ENCODE measurements at places on chromosomes 4 and X.

- peak; percentile 70 for DNase-seq
These were observed 149.2 kb upstream of the RAI2 start for GRCh38 chrX:18010253-18010652.

DNA sequence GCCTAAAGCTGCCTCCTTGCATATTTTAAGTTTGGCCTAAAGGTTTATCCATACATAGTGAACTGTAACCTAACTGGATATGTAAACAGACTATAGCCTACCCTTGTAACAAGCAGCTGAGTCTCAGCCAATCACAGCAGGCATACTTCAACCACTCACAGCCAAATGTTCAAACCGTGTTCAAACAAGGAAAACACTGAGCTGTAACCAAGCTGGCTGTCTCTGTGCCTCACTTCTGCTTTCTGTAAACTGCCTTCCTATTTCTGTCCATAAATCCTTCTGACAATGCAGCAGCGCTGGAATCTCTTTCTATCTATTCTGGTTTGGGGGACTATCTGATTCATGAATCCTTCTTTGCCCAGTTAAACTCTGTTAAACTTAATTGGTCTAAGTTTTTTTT is 16.4 kb downstream of the DSPP start:
- DNase-seq: no peak

DNA sequence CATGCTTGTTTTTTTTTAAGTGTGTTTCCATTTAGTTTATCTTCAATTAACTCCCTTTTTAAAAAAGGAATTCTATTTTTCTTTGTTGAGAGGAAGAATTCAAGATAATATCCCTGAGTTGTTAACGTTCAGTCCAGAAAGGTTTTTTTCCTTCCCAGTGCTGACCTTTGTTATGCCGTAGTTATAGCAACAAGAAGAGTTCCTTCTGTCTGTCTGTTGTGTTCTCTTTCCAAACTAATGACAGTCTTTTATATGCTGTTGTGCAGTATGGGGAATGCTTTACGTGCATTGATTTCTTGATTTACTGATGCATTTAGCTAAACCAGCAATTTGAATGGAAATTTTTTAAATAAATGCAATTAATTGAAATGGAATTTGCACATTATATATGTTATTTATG is 6.6 kb upstream of the CXXC4 start:
- peak; percentile 57 for DNase-seq

DNA sequence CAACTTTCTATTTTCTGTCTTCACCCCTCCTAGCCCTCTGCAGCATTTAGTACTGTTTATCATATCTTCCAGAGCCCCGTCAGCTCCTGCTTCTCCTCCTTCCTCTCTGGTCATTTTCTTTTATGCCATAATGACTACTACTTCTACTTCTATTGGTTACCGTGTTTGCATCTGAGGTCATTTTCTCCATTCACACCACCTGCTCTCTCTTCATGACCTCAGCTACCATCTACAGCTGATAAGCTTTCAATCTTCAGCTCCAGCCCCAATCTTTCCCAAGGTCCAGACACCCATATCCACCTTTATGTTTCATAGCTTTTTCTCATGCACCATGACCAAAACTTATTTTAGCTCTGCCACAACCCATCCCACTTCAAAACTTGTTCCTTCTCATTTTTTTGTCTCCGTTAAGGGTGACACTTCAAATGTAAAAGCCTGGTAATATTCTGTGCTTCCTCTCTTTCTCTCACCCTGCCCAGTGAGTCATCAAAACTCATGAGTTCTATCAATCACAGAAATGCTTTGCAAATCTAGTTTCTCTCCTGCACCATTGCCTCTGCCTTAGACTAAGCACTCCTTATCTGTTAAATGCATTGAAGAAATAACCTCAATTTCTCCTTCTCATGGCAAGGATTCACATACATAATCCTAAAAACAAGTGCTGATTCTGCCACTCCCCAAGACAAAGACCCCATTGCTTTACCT is 71.3 kb upstream of the IQCM start:
- DNase-seq: no peak

DNA sequence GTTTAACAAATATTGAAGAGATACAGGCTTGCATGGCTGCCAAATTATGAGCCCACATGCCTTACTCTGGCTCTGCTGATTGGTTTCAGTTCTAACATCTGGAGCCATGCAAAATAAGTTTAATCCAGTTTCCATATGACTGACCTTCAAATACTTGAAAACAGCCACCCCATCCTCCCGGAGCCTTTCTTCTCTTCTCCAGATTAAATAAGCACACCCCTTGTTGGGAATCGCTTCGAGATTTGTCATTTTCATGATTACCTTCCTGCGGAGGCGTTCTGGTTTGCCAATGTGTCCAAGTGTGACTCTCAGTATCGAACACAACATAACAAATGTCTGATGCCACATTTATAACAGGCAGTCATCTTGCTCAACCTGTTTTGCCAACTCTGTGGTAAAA is 101.6 kb upstream of the JADE1 start:
- no peak for DNase-seq

DNA sequence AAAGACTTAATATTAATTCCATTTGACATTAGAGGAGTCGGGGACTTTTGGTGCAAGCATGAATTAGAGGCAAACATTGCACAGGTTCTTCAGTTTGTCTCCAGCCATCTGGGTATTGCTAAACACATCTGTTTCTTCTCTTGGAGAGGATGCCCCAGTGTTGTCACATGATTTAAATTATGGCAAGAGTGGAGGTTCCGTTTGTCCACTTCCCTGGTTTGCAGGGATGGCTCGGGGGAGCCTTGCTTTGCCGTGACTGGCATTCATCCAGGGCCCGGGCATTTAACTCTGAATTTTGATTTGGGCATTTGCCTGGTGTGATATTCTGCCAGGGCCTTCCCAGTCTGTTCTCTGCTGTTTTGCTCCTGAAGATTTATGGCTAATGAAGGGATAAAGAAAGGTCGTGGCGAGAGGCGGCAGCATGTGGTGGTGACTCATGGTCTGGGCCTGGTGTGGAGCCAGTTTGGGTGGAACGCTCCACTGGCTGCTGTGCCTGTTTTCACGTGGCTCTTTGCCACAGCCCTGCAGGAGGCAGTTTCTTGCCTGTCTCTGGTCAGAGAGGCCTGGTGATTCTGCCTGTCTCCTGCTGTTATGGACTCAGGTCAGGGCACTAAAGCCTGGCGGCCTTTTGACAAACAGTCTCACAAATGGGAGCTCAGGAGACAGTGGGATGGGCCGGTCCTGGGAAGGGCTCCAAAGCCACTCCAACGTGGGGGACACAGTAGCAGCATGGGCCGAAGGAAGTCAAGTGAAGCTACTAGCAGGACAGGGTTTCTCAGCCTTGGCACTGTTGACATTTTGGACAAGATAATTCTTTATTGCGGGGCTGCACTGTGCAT is 99.4 kb upstream of the PGRMC2 start:
- no peak for DNase-seq

GRCh38 chr4:86847571-86847970 is 1.6 kb downstream of the SLC10A6 start:
- DNase-seq: no peak

- no peak for DNase-seq
These were observed 516.2 kb downstream of the KCTD8 start for GRCh38 chr4:43932448-43932847.

GRCh38 chrX:116009346-116009745 is 161.2 kb upstream of the AGTR2 start:
- no peak for DNase-seq

- DNase-seq: no peak
These were observed 773 bp downstream of the PRMT9 start for GRCh38 chr4:147683188-147683591.

DNA sequence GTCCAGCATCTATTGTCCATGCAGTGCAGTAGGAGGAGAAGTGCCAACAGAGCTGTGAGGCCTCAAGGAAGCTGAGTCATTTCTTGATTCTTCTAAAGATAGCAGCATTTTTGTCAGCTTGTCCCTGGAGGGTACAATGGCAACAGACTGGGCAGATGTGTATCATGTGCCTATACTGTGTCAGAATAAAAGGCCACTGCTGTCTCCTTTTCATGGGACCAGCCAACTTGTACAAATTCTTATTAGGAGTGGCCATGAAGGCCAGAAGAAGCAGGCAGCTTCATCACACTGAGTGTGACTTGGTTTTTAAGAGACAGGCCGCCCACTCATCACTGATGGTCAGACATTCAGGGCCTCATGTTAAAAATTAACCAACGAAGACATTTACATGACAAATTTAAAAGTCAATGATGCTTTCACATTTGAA is 185.0 kb upstream of the FAM241A start:
- DNase-seq: no peak

DNA sequence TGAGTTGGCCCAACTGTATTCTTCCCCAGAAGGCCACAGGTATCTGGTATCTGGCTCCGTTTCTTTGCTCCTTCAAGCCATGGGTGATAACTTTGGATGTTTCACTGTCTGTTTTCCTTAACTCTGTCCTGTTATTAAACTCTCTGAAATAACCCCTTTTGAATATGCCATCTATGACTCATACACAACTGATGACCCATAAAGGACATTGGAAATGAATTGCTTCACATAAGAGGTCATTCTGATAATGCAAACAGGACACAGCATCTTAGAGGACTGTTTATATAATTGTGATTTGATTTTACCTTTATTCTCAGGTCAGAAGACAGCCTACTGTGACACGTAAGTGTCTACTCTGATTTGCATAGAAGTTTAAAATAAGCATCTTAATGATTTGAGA is 227.7 kb downstream of the VEGFC start:
- DNase-seq: no peak

DNA sequence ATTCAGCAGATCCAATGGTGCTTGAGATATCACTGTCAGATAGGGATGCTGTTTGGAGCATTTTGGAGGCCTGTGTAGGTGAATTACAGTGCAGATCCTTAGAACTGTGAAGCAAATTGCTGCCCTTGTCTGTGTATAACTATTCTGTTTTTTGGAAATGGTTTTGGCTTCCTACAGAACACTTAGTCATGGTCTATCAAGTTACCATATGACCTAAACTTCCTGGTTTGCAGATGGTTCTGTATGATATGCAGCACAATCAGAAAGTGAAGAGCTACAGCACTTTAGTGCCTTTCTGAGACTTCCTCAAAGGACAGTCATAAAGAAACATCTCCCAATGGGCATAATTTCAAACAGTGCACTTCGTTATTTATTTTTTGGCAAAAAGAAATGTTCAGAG is 688.6 kb downstream of the SH3BGRL start:
- no peak for DNase-seq

DNA sequence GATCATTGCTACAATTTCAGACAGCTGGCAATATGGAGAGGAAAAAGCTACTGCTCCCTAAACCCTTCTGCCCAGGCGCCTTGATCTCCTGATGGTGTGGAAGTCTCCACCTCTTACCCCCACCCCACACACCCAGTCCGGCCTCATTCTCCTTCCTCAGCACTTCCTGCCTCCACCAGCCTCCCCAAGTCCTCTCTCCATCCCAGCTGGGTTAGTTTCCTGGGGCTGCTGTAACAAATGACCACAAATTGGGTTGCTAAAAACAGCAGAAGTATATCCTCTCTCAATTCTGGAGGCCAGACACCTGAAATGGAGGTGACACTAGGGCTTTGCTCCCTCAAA is 1.1 kb upstream of the CCNQ start:
- DNase-seq: no peak

- DNase-seq: no peak
These were observed 69.6 kb downstream of the WNK3 start for GRCh38 chrX:54288277-54288676.

GRCh38 chr4:151743128-151743854 is 17.5 kb downstream of the GATB start:
- DNase-seq: no peak

DNA sequence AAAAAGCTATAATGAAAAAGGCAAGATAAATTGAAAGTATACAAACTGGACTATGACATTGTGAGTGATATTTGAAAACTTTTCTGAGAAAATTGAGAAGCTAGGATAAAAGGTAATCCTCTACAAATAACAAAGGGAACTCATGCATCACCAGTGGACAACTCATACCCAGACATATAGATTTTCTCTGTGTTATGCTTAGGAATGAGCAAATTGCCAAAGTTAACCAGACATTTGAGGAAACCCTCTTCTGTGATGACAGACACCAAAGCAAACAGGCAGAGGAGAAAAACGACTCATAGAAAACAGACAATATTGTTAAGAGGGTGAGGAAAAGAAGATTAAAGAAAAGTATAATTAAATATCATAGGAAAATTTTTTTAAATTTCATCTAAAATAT is 186.5 kb downstream of the MAB21L2 start:
- DNase-seq: no peak

DNA sequence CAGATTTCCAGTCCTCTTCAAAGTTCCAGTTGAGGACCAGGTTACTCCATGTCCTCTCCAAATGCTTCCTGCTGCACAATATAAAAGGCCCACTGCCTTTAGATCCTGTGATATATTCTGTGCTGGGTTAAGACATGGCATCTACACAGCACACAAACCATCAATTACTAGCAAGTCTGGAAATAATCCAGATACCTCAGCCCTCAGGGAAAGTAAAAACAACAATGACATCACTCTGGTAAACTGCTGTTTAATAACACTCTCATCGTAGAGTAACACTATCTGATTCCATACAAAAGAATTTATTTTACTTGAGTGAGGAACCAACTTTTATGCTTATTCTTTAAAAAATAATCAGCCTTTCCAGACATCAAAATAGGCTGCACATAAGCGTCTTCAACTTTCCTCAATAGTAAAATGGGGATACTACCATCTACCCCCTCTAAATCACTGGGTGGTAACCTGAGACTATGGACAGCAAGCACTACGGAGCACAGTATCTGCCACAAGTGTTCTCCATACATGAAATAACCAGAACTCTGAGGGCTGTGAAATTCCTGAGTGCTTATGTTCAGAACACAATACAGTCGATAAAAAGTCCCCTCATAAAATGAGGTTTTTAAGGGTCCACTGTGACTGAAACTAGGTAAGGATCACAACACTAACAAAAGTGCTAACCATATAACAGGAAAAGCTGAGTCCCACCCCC is 53.4 kb downstream of the ABCG2 start:
- DNase-seq: no peak

GRCh38 chrX:39022106-39022505 is 220.8 kb downstream of the MID1IP1 start:
- DNase-seq: no peak

GRCh38 chrX:5122181-5122678 is 1106.4 kb downstream of the NLGN4X start:
- DNase-seq: no peak

GRCh38 chrX:51889851-51890250 is 3.6 kb upstream of the MAGED1 start:
- DNase-seq: no peak

DNA sequence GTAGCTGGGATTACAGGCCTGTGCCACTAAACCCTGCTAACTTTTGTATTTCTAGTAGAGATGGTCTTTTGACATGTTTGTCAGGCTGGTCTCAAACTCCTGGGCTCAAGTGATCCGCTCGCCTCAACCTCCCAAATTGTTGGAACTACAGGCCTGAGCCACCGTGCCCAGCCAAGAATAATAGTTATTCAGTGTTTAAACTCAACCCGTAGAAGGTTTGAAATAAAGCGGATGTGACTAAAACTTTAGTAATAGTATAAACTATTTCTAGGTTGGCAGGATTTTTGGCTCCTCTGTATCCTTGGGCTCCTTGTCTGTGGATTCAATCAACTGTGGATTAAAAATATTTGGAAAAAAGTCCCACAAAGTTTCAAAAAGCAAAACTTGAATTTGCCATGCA is 37.8 kb downstream of the PCDH10 start:
- DNase-seq: no peak

GRCh38 chrX:1391707-1392375 is at the start of gene SLC25A6:
SLC25A6 (minus strand) TSS chrX:1392113; CDS start chrX:1392009, 104 bp downstream.
- DNase-seq: no peak

Measured in NCI-H748 treated with DMSO at 0.1 percent for 48 hours (cell line).